ENCODE measurements at places on chromosomes 13 and 19.
A peak's percentile ranks its signal among the peaks of the same experiment; 100 is the strongest.

DNA sequence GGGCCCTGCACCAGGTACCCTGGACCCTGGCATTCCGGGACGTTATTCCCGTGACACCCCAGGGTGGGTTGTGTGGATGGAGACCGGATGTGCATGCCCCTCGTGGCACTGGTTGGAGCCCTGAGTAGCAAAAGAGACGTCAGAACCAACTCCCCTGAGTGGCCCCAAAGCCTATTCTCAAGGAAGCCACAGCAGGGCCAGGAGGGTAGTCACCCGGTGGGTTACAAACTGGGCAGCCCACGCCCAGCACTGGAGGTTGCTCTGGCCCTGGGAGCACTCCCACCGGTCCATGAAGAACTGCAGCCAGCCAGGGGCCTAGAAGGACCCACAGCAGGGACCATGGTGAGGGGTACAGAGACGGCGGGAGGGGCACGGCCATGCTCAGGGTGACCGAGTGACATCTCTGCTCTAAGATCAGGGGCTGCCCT lies 7.5 kb downstream of the KLF16 start:
- no peak for DNase-seq

GRCh38 chr19:14764401-14764800 lies 14.0 kb downstream of the ADGRE2 start:
- no peak for DNase-seq

GRCh38 chr13:101555610-101556009 lies 103.1 kb downstream of the ITGBL1 start:
- DNase-seq, result no peak

GRCh38 chr13:33871207-33872004 lies 53.5 kb downstream of the RFC3 start:
- no peak for DNase-seq

- no peak for DNase-seq
Observed at GRCh38 chr19:28869459-28869858, 343.5 kb downstream of the UQCRFS1 start.

DNA sequence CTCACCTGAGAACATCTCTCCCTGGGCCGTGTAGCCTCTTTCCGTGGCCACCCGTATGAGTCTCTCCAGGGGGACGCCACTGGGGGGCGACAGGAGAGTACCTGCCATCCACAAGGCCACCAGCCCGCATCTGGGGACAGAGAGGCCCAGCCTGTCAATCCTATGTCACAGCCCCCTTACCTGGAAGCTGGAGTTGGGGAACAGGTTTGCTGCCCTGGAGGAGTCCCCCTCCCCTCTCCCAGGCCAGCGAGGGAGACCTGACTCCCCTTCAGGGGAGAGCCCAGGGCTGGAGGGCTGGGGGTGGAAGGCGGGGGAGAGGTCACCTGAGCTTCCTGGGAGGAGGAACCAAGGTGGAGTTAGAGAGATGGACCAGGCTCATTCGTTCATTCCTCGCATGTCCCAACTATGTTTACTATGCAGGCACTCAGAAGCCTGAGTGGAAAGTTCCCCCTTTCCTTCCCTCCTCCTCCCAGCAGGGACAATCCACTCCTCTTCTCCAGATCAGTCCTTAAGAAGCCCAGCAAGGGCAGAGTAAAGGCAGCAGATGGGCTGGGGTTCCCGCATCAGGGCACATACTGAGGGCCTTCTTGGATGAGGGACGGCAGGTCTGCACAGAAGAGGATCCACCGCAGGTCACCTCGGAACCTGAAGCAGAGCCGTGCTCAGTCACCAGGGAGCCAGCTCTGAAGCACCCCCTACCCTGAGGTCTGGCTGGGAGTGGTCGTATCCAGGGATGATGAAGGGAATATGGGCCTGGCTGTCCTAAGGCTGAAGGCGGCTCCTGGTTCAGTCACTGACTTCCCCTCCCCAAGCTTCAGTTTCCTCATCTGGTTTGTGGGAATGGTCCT lies 5.5 kb downstream of the ACTMAP start:
- DNase-seq, result no peak

DNA sequence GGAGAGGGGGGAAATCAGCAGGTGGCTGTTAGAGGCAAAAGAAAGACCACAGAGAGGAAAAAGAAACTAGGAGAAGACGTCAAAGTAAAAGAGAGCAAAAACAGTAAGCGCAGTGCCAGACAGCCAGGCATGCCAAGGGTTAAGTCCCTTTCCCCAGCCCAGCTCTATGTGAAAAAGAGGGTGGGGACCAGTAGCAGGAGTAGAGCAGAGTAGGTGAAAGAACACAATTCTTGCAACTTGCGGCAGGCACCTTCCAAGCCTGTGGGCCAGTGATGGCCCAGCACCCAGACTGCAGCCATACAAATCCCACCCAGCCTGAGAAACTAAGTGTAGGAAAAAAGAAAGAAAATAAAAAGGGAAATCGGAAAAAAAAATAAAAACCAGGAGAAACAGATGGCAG lies 64.2 kb upstream of the ZNF85 start:
- DNase-seq, result no peak

- DNase-seq, result no peak
Observed at GRCh38 chr13:97141097-97141496, 81.0 kb upstream of the MBNL2 start.

- peak; percentile 89 for DNase-seq
Observed at GRCh38 chr19:2168619-2169424, 5.1 kb downstream of the DOT1L start.

DNA sequence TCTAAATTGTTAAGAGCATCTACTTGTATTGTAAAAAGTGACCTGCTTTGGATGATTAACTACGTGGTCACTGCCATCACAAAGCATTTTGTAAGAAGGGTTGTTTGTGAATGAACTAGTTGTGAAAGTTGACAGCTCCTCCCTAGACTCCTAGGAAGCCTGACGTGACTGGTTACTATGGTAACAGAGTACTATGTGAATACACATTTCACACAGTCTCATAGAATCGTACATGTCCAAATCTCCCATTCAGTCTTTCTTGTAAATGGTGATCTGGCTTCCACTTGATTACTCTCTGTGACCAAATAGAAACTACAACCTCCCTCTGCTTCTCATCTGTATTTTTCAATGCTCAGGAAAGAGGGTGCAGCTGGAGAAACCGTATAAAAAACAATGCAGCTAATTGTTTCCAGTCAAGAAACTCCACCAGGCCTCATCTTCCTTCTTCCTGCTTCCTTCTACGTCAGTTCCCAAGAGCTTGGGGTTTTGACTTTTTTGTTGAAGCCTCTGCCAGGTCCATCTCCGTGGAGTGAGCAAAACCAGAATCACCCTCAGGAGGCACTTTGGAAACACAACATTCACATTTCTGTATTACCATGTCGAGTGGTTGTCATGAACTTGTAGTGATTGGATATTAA lies 83.4 kb downstream of the GPC6 start:
- no peak for DNase-seq

GRCh38 chr19:12778017-12778904 lies 2.9 kb upstream of the HOOK2 start:
- no peak for DNase-seq

GRCh38 chr13:59691501-59692066 lies 472.1 kb downstream of the DIAPH3 start:
- DNase-seq, result no peak

GRCh38 chr13:106513025-106513983 lies 22.2 kb downstream of the EFNB2 start:
- no peak for DNase-seq

GRCh38 chr19:52336117-52336790 lies at the start of gene ZNF610:
TSS of gene ZNF610 (plus strand) at chr19:52336243. CDS start at chr19:52349173, 12,930 bp downstream.
- peak; percentile 18 for DNase-seq

DNA sequence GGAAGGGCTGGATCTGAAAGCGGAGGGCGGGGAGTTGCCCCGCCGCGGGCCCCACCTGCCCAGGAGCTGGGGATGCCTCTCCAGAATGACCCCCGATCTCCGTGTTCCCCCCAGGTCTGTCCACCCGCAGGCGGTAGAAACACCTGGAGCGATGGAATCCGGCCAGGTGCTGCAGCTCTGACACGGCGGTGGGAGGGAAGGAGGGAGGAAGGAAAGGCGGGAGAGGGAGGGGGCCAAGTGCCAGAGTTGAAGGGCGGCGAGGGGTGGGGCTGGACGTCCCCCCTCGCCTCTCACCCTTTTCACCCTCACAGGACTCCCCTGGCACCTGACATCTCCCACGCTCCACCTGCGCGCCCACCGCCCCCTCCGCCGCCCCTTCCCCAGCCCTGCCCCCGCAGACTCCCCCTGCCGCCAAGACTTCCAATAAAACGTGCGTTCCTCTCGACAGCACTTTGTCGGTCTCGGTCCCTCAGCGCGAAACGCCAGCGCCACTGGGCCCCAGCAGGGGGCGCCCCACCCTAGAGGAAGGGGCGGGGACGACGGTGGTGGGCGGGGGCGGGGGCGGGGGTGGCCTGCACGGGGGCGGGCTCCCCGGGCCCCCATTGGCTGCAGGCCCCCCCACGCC lies 337 bp upstream of the FXYD7 start:
- DNase-seq, result no peak

DNA sequence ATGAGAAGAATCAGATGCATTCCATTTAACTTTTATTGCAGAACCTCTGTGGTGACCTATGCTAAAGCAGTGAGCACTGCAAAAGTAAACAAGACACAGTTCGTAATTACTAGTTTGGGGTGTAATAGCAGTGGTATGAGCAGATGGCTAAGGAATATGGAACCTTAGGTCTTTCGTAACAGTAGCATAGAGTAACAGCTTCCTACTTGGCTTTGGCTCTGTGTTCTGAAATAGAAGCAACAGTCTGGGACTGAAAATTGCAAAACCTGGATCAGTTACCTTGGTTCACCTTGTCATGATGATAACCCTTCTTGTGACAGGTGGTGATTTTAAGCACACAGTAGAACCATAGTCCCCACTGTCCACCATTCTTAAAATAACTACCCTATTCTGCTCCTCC lies 303.4 kb downstream of the GPC6 start:
- DNase-seq, result no peak

DNA sequence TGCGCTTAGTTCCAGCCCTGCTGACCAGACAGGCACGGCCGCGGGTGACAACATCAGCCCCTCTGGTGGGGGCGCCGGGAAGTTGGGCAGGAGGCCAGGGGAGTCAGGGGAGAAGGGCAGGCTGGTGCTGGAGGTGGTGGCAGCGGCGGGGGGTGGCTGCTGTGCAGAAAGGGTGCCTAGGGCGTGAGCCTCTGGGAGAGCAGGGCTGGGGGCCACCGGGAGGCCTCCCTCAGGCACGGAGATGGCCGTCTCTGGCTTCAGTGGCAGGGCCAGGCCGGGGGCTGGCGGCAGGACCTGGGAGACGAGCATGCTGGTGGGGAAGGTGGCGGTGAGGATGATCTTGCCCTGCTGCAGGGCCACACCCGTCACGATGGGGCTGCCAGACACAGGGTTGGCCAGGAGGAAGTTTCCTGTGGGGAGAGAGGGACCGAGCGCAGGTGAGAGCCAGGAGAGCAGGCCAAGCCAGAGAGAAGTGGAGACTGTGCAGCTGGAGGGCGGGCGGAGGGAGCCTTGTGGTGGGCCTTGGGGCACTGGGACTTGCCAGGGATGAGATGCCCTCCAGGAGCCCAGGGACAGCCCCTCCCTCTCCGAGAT lies 3.3 kb downstream of the SIX5 start:
- no peak for DNase-seq

DNA sequence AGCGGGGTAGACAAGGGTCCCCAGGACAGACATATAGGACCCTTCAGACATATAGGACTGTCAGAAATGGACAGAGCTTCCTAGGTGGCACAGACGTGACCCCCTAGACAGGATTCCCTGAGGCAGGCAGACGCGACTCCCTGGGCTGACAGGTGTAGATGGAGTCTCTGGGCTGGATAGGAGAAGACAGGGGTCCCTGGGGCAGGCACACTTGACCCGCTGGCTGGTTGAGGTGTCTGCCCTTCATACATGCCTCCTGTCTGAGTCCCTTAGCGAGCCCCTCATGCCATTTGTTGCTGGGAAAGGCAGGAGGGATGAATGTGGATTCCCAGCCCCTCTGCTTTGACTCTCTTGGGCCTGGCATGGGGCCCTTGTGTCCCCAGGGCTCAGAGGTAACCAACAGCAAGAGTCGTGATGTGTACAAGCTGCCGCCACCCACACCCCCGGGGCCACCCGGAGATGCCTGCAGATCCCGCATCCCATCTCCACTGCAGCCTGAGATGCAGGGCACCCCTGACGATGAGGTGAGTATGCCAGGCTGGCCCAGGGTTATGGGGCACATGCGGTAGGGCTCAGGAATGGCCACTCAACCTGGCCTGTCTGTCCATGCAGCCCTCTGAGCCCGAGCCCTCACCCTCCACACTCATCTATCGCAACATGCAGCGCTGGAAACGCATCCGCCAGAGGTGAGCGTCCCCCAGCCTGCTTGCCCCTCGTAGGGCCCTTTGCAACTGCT lies 3.0 kb downstream of the HSPB6 start:
- no peak for DNase-seq
